ENCODE measurements at places on chromosomes 16 and 17.

- no peak for DNase-seq
Observed at GRCh38 chr16:22191532-22192260, 14.4 kb upstream of the EEF2K start.

DNA sequence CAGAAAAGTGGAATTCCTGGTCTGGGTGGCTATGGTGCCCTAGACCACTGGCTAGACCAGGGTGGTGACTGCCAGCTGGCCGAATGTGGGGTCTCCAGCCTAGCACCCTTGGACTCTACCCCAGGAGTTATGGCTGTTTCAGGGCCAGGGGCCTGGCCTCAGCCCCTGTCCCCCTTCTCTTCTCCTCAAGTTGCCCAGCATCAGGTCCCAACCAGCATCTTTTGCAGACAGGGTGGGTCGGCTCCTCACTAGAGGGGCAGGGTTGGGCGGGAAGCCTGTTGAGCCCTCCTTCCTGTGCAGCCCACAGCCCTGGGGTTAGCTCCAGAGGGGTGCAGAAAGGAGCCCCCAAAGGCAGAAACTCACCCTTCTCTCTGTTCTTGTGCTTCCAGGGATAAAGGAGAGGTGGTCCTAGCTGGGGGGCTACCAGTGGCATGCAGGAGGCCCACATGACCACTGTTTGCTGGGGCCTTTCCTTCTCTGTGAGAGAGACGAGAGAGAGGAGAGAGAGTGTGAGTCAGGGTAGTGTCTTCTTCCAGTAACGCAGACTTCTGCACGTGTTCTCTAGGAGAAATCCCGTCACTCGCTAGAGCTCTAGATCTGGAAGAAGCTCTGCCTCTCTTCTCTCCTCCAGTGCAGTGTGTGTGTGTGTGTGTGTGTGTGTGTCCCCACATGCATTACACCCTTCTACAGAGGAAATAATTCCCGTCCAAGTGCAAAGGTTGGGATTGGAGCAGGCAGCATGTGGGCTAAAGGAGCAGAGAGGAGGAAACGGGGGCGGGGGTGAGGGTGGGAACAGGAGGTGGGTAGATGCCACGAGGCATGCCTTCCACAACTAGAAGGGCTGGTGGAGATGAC is 209.4 kb downstream of the SEC14L1 start:
- no peak for DNase-seq

- DNase-seq: no peak
Observed at GRCh38 chr17:53142890-53143289, 679.8 kb upstream of the KIF2B start.

DNA sequence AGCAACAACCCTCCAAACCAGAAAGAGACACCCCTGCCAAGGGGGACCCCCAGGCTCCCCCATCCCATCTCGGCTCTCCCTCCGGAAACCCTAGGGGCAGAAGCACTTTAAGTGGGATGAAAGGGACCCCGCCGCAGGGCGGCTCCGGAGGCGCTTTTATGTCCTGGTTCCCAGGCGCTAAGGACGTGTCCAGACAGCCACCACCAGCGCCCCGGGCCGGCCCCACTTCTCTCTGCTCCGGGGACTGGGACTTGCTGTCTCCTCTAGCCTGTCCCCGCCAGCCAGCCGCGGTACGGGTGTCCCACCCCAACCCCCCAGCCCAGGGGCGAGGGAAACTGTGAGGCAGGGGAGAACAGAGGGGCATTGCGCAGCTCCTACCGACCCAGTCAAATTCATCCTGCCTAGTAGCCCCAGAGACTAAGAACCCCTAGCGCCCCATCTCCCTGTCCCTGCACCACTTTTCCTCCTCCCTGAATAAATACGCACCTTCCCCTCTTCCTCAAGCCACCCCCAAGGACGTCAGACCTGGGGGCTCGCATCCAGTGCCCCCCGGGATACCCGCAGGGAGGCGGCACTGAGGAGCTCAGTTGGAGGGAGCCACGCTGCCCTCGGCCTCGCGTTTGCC is 4.1 kb downstream of the SP6 start:
- DNase-seq: no peak
